ENCODE measurements at places on chromosomes 4 and X.

GRCh38 chr4:54099748-54100574 is at the start of gene GSX2:
Gene GSX2, plus strand, starts transcription at chr4:54100163. Its CDS starts 182 bp downstream, at chr4:54100345.
- no peak for DNase-seq

GRCh38 chr4:129929052-129929451 is 833.1 kb downstream of the C4orf33 start:
- DNase-seq: no peak

DNA sequence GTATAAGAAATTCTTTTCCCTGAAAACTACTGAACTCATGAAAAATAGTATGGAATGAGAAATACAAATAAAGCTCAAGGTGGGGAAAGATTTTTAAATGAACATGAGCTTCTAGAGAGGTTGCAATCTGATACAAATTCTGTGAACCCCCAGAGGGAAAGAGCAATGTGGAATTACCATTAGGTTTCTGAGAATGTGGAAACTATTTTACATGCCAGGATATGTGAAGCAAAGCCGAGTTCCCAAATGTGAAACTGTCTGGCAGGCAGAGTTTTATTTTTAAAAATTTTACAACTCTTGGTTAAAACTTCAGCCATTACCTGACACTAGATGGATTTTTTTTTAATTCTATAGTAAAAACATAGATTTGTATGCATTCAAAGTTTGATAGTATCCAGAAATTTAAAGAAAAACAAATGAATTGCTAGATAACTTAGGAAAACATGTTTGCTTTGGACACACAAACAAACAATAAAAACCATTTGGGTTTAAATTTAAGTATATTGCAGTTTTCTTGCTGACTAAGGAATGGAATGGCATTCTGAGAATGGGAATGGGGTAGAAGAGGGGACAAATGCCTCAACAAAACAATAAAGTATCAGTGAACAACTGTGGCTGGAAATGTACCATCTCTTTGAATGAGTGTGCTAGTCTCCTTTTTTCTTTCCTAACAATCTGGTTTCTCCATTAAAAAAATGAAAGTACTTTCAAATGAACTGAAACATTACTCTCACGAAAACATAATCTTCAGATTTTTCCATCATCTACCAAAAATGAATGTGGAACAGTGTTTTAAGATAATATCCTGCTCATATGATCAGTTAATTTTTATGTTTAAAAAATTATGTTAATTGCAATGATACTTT is 99.6 kb downstream of the PCDH18 start:
- DNase-seq: no peak

DNA sequence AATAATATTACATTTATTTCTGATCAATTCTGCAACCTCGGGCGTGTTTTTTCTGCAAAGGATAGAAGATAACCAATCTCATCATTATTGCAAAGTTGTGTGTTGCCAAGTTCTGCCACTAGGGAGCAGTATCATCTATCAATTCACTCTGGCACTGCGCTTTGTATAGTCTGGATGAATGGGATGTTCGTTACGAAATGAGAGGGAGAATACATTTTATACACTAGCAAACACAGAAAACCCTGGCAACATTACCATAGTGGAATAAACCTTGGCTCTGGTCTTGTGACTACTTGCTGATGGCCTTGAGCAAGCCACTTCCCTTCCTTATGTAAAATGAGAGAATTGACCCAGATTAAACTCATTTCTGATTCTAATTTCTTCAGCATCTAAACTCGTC is 97.5 kb upstream of the ZNF518B start:
- DNase-seq: peak; percentile 6

- DNase-seq: no peak
Observed at GRCh38 chr4:184861047-184861446, 35.3 kb upstream of the ACSL1 start.

DNA sequence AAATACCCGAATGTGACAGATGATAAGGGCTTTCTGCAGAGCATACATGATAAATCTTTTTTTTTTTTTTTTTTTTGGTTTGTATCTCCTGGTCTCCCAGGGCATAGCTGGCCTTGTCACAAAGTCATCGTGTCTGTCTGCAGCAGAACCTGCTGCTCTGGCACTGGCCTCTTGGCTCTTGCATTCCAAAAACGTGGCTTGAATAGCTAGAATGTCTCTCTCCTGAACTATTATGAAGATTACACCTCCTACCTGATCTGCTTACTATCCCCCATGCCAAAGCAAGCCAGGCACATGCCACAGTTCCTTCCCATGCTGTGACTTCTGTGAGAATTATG is 50.4 kb upstream of the SCRG1 start:
- no peak for DNase-seq
